ENCODE measurements at places on chromosomes 4 and X.

- no peak for DNase-seq
Measured at GRCh38 chrX:124455966-124456365, 109.6 kb downstream of the SH2D1A start.

DNA sequence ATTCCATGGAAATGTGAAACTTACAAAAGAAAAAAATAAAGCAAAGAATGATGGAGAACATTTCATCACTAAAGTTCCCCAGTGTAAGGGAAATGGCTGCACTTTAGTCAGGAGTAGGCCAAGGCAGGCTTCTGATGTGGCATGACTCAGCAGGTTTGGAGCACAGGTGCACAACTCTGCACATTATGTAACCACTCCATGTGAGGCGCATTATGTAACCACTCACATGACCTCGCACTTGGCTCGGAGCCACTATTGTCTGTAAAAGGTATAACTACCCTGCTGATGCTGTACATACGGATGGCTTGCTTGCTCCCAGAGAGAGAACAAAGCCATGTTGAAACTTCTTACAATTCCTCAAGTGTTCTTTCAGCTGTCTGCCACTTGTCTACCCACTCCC is 727.6 kb downstream of the TRAM1L1 start:
- no peak for DNase-seq

- no peak for DNase-seq
Measured at GRCh38 chr4:76198411-76199237, 15.0 kb downstream of the SCARB2 start.

- no peak for DNase-seq
Measured at GRCh38 chr4:6020613-6021012, 2.4 kb upstream of the C4orf50 start.

- DNase-seq, result no peak
Measured at GRCh38 chr4:48290146-48290772, 20.6 kb upstream of the TEC start.

- no peak for DNase-seq
Measured at GRCh38 chr4:41267997-41268396, 11.3 kb downstream of the UCHL1 start.

DNA sequence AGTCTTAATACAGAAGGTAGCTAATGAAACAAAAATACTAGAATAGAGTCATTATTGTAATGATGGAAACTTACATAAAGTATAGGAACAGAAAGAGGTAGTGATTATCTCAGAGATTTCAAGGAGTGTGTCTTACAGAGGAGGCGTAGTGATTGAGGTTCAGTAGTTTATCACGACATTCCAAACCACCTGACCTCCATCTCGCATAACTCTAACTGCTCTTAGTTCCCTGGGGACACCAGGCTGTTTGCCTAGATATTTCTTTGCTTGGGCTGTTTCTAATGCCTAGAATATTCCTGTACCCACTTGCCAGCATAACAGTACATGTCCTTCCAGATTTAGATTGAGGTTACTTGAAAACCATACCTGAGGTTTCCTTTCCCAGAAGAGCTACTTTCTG is 29.1 kb downstream of the STAG2 start:
- no peak for DNase-seq

DNA sequence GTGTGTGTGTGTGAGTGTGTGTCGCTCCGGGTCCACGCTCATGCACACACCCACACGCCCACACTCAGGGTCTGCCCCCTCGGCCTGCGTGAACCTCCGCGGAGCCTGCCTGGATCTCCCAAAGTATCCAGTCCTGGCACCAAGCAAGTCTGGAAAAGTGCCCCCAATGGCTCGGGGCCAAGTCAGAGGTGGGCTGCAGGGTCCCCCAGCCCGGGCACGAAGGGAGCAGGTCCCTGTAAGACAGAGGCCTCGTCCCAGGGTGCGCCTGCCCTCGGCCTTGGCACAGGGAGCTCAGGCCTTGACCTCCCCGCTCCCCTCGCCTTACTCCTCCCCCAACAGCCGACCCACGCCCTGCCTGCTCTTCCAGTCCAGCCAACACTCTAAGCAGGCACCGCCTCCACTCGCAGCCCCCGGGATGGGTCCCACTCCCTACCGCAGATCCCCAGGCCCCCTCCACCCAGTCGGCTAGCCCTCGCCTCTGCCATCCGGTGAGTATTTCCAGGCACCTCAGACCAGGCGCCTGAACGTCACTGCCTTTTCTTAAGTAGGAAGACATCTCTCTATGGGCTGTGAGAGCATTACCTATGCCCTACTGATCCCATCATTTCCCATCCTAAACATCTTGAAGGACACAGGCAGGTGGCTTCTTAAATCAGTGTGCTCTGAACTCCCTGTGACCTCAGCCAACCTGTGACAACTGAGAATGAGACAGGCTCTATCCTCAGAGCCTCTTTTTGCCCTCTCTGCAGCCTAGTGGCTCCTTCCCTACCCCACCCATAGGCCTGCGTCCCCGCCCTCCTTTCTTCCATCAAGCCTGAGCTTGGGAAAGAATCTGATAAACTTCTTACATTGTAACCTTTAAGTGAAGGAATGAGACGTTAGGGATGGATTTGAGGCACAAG is 704 bp downstream of the FAM114A1 start:
- no peak for DNase-seq

GRCh38 chr4:63814171-63814964 is 594.9 kb downstream of the TECRL start:
- DNase-seq, result no peak

GRCh38 chrX:21934414-21934813 is 6.1 kb upstream of the SMS start:
- no peak for DNase-seq

- DNase-seq, result no peak
Measured at GRCh38 chr4:54296548-54297203, 67.6 kb downstream of the PDGFRA start.

DNA sequence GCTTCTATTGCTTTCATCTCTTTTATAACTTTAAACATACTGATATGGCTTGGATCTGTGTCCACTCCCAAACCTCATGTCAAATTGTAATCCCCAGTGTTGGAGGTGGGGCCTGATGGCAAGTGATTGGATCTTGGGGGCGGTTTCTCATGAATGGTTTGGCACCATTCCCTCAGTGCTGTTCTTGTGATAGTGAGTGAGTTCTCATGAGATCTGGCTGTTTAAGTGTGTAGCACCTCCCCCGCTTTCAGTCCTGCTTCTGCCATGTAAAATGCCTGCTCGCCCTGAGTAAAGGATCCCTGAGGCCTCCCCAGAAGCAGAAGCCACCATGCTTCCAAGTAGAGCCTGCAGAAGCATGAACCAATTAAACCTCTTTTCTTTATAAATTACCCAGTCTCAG is 17.7 kb downstream of the MND1 start:
- no peak for DNase-seq

DNA sequence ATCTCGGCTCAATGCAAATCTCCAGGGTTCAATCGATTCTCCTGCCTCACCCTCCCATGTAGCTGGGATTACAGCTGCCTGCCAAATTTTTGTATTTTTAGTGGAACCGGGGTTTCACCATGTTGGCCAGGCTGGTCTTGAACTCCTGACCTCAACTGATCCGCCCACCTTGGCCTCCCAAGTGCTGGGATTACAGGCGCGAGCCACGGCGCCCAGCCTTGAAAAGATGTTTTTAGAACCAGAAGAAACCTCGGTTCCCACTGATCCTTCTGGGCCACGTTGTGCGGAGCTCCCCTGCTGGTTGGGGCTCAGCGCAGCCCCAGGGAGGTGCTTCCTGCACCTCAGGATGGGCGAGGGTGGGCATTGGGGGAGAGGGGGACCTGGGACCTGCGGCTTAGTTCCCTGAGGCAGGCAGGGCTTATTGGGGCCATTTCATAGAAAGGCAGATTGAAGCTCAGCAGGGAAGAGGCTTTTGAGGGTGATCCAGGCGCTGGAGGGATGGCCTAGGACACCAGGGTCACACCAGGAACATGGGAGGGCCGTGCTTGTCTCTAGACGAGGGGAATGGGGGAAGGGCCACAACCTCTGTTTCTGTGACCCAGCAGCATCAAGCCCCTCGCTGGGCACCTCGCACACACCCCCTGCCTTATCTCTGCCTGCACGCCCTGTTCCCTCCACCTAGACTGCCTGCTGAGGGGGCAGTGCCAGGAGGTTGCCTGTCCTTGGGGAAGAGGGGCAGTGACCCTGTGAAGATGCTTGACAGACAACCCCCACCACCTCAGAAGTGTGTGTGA is 6.3 kb upstream of the ADD1 start:
- DNase-seq, result no peak

DNA sequence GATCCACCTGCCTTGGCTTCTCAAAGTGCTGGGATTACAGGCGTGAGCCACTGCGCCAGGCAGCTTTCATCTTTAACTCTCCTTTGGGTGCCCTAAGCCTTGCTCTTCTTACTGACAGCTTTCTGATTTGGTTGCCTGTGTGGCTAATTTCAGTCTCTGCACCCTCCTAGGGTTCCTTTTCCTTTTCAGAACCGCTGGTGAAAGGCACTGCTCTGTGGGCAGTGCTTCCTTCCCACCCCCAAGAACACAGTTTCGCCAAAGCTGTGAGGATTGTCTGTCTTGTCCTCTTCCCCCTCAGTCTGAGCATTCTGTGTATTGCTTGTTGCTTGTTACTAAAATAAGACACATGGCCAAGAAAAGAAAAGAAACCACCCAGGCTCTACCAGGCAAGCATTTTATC is 101.4 kb upstream of the FRMPD3 start:
- no peak for DNase-seq

GRCh38 chr4:1721003-1721665 is at the start of the genes TACC3 and TMEM129:
Gene TACC3, plus strand, starts transcription at chr4:1721521. Its CDS starts 1,901 bp downstream, at chr4:1723422.
Gene TMEM129, minus strand, starts transcription at chr4:1721323. Its CDS starts 486 bp downstream, at chr4:1720837.
- DNase-seq, result peak; percentile 91

DNA sequence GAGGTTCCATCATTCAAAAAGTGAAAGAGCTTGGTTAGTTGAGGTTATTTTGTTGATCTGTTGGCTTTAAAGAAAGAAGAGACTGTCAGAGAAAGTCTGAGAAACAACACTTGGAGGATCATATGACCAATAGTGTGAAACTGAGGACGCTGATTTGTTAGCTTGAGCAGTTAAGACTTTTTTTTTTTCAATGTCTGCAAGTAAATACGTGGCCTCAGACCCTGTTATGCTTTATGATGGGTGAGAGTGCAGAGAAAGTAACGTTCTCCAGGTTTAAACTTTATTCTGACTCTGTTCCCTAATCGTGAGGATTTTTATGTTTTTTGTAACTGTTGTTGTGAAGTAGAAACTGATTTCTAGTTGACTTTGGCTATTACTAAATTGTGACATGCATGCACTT is 45.9 kb downstream of the GAB1 start:
- DNase-seq, result no peak

DNA sequence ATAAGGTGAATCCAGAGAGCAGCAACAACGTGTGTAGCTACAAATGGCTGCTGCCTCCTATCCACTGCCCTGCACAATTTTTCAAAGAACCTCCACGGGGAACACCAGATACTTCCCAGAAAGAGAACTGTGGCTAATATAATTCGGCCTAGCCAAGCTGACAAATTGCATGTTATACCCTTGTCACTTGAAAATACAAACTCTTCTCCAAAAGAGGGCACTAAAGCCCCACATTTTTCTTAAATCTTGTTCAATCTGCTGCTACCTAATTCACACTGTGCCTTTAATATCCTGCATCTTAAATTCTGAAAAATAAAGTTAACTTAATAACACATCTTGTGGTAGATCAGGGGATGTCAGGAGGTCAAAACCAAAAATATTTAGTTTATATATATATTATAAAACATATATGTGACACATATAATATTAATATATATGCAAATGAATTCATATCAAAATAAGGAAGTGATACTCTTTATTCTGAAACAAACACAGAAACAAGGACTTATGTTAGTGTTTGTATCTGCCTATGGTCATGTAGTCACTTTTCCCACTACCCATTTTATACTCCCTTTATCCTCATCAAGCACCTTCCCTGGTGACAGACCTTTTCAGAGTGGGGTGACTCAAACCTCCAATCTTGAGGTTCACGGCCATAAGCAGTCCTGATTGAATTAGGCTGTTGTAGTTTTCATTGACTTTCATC is 24.1 kb downstream of the CT45A1 start:
- DNase-seq, result no peak

- no peak for DNase-seq
Measured at GRCh38 chr4:155122382-155122781, 86.1 kb upstream of the NPY2R start.

DNA sequence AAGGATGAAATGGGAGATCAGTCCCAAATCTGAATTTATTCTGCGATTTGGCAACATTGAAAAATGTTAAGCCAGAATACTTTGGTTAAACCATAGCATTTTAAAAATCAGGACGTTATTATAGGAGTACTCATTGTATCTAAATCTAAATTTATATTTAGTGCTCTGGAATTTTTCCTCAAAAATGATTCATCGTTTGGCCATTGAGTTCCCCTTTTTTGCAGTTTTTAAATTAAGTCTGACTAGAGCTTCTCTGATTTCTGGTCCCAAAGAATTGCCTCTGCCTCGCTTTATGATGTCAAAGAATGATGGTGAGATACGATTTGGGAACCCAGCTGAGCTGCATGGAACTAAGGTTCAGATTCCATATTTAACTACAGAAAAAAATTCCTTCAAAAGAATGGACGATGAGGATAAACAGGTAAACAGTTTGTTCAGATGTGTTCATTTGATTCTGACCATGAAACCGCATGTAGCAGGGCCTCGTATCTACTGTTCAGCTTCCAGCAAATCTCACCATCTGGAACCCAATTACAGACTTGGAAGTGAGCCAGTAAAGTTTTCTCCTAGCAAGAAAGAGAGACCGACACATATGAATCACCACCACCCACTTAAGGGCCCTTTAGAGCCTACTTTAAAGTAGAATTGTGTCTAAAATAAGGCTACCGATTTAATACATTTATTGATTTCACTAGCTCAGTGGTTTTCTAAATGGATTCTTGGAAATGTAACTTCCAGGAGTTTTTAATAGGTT is 75.6 kb downstream of the REPS2 start:
- no peak for DNase-seq

GRCh38 chr4:128707864-128708263 is 101.6 kb upstream of the JADE1 start:
- DNase-seq, result no peak

DNA sequence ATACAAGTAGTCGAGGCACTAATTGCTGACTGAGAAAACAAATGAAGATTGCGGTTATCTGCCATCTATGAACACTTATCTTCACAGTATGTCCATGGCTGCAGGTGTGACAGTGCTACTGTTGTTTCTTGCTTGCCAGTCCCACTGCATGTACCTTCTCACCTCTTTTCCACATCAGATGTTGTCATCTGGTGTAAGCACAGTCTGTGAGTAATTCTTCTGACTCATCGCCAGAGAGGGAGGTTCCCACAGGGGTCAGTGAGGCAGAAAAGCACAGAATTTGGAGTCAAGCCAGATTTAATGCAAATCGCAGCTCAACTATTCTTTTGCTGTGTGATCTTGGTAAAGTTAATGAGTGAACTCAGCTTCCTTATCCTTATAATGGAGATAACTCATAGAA is 144.4 kb downstream of the GLRA2 start:
- DNase-seq, result no peak
